Jurkat, Clone E6-1 (cell line): ENCODE measurements at places on chromosomes 1 and 21.

DNA sequence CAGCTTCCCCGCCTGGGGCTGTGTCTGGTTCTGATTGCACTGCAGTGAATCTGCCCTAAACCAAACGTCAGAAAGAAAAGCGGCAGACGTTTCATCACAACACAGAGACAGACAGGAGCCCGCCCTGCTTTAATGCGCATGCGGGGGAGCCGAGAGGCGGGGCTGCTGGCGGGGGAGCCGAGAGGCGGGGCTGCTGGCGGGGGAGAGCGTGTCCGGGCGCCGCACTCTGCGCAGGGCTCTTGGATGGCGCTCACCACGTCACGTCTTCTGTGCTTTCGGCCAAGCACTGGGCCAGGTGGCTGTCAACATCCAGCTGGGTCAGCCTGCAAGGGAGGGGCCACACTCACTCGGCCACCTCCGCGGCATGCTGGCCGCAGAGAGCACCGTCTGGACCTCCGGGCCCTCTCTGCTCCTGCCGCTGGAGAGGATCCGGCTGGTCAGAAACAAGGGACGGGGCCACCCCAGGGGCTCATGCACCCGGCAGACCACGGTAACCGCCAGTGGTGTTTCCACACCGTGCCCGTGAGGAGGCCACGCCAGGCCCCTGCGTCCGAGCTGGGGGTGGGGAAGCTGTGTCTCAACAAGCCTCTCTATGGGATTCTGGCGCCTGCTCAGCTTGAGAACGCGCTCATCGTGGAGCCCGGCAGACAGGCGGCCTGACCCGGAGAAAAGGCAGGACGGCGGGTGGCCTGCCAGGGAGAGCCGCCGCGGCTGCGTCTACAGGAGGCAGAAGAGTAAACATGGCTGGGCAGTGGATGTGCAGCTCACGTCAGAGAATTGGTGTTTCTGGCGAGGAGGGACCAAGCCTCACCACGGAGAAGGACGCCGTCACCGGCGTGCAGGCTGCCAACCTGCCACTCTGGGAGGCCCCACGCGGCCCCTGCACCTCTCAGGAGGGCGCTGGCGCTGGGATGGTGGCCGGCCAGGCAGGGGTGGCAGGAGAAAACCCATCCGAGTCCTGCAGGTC is 4.8 kb downstream of the FAAP20 start:
- DNase-seq = peak; percentile 79

DNA sequence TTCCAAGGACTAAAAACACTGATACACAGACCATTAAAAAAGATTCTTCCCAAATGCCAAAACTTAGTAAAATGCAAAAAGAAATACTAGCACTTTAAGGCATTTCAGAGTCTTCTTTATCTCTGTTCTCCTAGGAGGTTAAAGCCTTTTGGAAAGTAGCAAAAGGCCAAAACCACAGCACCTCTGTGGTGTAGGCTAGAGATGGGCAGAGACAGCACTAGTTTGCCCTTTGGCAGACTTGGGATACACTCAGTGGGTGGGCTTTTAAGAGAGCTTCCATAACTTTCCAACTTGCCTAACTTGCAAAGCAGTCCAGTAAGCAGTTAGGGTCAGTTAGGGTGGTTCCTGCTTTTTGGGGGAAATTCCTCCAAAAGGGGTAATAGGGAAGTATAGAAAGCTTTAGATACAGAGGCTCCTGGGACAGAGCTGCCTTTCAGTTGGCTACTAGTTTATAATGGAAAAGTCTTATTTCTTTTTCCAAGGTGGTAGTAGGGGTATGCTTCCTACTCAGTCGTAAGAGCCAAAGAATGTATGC is 17.9 kb upstream of the PTCH2 start:
- no peak for DNase-seq

GRCh38 chr1:65243491-65243890 is 65.9 kb upstream of the DNAJC6 start:
- no peak for DNase-seq

- no peak for DNase-seq
Measured at GRCh38 chr1:40309374-40310128, 7.5 kb downstream of the COL9A2 start.

DNA sequence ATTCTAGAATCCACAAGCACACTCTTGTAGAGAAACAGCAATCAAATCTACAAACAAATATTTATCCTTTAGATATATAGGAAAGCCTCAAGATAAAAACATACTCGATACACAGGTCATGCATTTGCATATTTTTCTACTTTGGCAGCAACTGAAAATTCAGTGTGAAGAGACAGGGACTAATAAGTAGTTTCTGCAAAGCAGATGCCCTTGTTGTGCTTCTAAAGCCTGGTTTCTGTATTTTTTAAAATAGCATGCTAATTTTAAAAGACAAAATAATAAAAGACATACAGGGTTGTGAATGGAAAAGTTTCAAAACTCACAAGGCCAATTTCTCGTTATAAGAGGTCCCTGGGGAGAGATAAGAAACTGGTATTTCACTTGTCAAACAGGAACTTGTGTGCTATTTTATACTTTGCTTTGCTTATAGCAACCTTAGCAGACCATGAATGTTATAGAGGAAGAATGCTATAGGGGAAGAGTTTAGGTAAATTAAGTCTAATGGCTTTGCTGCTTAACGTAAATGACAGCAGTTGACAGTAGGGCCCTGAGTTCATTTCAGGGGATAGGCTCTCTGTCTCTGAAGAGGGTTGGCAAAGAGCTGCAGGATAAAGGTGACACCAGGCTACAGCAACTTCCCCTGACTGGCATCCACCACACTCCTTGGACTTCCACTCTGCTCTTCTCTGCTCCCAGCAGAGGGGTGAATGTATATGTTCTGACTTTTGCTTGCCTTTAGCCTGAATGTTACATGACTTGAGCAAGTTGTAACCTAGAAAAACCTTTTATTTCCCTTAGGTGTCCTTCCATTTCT is 9.4 kb upstream of the RGS13 start:
- DNase-seq = no peak

DNA sequence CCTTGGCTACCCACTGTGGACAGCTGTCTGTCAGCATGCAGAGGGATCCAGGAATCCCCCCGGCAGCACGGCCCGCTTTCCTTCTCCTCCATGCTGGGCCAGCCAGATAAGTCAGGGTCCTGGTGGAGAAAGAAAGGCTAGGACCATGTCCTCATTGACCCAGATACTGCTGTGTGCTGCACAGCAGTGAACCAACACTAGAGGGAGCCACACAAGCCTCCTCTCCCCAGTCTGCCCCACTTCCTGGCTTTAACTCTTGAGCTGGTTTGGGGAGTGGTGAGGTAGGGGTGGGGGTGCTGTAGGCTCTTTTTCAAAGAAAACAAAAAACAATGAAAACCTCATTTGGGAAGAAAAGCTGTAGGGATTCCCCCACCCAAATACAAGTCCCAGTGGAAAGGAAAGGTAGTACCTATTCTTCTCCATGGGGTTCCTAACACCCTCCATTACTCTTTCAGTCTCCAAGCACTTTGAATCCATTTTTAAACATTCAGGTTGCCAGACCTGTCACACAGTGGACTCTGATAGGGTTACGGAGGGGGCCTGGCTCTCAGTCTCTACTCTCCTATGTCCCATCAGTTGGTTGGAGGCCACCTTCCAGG is 84.9 kb upstream of the CD1D start:
- DNase-seq = peak; percentile 63

DNA sequence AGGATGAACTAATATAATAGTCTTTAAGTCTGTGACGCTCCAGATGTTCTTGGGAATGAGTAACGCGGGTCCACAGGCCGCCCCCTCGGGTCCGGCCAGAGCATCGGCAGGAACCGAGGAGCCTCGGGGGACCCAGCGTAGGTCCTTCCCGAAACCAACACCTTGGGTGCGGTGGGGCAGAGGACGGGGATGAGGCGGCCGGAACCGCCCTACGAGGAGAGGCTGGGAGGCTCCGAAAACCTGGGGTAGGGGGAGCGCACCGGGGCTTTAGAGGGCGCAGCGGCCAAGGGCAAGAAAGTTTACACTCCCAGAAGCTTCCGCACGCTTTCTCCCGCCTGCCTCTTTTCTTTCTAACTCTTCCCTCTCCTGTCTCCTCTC is 7.1 kb downstream of the DMRTA2 start:
- DNase-seq = no peak

GRCh38 chr1:109816175-109816811 is 52.6 kb upstream of the EPS8L3 start:
- no peak for DNase-seq

GRCh38 chr1:76481672-76482071 is 385.6 kb upstream of the ST6GALNAC5 start:
- DNase-seq = no peak

DNA sequence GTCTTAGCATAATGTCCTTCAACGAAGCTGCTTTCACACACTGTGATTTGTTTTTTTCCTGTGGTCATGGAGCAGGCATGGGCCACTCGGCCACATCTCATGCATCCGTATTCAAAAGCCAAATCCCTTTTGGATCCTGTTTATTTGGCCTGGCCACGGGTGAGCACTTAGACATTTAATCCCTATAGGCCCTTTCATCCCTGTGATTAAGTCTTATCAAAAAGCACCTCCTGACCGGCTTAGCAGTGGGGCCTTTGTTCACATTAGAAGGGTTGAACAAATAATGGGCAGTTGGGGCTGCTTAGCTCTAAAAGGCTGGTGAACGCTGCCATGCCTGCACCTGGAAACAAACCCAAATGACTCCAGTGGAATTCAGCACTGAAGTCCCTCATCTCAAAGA is 2.0 kb downstream of the KCNE2 start:
- no peak for DNase-seq

- DNase-seq = no peak
Measured at GRCh38 chr1:212943393-212943710, 7.0 kb upstream of the VASH2 start.

DNA sequence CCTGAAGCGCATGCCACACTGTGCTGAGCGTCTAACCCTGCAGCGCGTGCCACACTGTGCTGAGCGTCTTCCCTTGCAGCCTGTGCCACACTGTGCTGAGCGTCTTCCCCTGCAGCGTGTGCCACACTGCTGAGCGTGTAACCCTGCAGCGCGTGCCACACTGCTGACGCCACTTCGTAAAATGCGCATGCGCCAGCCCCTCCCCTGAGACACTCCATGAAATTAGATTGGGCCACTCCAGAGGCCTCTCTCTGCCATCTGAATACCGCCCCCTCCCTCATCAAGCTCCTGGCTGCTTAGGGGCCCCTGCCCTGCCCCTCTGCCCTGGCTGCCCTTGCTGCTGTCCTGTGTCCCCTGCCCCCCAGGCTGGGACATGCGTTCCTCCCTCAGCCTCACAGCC is 84.8 kb downstream of the POFUT2 start:
- no peak for DNase-seq

DNA sequence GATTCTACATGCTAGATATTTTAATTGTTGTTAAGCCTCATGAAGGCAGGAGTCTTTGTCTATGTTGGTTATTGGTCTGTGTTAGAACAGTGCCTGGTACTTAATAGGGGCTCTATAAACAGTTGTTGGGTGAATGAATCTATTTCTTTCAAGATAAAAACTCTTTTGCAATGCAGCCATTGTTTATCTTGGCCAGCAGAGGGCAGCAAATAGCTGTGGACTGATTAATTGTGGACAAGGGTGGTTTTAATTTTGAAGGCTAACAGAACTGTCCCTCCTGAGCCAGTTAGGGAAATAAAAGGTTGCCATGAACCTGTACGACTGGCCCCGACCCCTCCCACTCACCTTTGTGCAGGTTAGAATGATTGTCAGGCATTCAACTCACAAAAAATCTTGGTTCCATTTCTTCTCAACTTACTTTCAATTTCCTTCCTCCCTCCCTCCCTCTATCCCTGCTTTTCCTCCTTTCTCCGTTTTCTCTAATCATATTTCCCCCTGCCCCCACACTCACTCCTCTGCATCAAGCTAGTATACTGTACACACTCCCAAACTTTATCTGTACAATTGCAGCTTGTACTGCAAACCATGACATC is 66.3 kb upstream of the DIRAS3 start:
- DNase-seq = peak; percentile 16

- DNase-seq = no peak
Measured at GRCh38 chr1:173152598-173152997, 54.5 kb downstream of the TNFSF4 start.

DNA sequence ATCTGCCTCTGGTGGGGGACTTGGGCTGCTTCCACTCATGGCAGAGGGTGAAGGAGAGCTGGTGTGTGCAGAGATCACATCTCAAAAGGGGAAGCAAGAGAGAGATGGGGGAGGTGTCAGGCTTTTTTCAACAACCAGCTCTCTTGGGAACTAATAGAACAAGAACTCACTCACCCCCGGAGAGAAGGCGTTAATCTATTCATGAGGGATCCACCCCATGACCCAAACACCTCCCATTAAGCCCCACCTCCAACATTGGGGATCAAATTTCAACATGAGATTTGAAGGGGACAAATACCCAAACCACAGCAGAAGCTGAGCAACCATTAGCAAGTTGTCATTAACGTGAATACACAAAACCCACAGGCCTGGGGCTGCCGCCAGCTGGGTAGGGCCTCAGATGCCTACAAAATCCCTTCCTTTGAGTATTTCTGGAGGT is 12.0 kb upstream of the VWA5B1 start:
- DNase-seq = no peak

DNA sequence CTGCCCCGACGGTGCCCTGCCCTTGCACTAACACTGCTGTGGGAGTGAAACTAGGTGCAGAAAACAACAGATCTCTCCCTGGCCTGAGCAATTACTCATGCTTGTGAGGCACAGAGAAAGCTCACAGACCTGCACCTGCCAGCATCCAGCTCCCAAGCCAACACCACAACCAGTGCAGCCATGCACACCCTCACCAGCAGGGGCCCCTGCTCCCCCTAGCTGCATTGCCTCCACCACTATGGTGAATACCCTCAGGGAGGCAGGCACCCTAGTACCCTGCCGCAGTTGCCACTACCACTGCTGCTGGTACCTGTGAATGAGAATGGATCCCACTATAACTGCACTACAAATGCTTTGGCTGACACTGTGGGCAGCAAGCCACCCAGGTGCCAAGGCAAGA is 7.1 kb upstream of the DIRAS3 start:
- no peak for DNase-seq

GRCh38 chr1:15799004-15799867 is 8.2 kb downstream of the UQCRHL start:
- DNase-seq = no peak

- no peak for DNase-seq
Measured at GRCh38 chr1:51997974-51998382, 7.5 kb upstream of the RAB3B start.

DNA sequence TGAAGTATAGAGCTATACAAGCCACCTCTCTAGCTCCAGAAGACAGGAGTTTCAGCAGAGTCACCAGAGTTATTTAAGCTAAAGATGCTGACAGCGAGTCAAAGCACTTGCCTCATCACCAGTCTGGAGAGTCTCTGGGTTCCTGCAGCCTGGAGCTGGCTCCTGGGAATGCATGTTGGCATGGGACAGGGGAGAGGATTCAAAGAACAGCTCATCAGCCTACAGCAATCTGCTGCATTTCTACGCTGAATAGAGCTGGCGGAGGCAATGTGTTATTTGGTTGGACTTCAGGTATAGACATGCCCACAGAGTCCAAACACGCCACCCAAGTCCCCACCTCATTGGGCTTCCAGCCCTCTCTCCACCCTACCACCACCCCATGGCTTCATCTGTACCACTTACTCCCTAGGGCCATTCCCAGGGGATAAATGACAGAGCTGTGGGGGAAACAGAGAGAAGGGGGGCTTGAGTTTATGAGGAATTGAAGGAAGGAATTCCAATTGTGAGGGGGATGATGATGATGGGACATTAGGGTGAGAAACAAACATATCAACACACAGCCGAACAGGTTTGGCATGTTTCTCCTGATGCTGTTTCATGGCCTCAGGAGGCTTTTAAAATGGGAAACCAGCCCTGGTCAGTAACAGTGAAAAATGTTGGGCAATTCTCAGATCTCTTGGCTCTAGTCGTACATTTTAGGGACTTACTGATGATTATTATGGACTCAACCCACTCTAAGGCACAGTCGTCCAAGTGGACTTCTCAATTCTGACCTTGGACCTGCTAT is 58.4 kb downstream of the PLEKHA6 start:
- DNase-seq = no peak

GRCh38 chr1:65558215-65558614 is 137.7 kb downstream of the LEPR start:
- no peak for DNase-seq
